ENCODE measurements at places on chromosomes 11 and 22.
A peak's percentile ranks its signal among the peaks of the same experiment; 100 is the strongest.

GRCh38 chr11:111421251-111421650 is 42.2 kb upstream of the POU2AF1 start:
- no peak for DNase-seq

- no peak for DNase-seq
Measured at GRCh38 chr11:22558664-22559063, 67.0 kb downstream of the FANCF start.

DNA sequence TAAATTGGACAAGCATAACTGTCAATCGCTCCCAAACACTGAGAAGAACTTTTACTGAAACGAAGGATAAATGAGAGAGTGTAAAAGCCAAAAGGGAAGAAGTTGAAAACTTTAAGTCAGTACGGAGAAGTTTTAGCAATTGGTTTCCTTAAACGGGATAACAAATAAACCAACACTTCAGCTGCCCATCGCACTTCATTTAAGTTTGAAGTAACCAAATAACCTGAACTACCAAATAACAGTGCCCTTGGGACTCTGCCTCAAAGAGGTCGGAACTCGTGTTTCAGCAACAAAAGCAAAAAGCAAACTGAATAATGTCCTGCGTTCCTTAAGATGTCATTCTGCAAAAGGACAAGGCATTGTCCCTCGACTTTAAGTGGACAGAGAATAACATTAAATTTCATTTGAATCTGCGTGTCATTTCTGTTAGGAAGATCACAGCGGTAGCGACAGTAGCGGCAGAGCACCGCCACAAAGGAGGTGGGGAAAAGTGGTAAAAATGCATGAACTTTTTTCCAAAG is 127.0 kb upstream of the C11orf58 start:
- no peak for DNase-seq

DNA sequence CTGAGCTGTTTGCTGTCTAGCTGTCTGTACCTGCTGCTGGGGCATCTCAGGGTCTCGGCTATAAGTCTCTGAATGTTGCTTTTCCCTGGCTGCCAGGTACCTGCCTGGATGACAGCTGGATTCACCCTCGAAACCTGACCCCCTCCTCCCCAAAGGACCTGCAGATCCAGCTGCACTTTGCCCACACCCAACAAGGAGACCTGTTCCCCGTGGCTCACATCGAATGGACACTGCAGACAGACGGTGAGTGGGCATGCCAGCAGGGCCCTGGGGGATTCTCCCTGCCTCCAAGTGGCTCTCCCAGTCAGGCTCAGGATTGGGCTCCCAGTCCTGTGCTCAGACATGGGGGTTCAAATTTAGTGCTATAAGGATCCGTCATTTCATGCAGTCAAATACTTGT is 12.9 kb downstream of the IL17RA start:
- DNase-seq: no peak

DNA sequence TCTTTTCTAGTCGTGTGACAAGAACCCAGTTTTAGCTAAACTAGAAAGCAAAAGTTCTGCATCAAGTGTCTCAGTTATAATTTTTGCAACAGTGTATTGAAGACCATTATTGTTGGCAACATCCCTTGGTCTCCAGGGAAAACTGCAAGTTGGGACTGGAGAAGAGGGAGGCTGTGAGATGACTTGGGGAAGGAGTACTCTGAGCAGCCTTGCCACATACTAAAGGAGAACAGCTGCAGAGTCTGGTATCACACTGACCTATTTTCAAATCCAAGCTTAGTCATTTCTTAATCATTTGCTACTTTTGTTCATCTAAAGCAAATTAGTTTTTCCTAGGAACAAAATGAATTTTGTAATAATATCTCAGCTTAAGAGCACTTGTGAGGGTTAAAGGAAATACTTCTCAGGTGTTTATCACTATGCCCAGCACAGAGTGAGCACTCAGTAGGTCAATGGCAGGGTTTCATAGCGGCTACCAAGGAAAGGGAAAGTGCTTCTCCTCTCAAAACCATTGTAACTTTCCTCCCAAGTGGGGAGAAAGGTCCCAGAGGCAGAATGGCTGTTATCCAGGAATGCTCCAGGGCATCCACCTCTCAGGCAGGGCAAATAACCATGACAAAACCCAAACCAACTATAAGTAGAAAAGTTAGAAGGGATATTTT is 247.1 kb downstream of the C11orf87 start:
- no peak for DNase-seq

- no peak for DNase-seq
Measured at GRCh38 chr11:84747871-84748270, 879.3 kb downstream of the DLG2 start.

- no peak for DNase-seq
Measured at GRCh38 chr22:24118689-24119384, 62.5 kb upstream of the SUSD2 start.

GRCh38 chr11:63682066-63683021 is 1.0 kb downstream of the RTN3 start:
- no peak for DNase-seq

DNA sequence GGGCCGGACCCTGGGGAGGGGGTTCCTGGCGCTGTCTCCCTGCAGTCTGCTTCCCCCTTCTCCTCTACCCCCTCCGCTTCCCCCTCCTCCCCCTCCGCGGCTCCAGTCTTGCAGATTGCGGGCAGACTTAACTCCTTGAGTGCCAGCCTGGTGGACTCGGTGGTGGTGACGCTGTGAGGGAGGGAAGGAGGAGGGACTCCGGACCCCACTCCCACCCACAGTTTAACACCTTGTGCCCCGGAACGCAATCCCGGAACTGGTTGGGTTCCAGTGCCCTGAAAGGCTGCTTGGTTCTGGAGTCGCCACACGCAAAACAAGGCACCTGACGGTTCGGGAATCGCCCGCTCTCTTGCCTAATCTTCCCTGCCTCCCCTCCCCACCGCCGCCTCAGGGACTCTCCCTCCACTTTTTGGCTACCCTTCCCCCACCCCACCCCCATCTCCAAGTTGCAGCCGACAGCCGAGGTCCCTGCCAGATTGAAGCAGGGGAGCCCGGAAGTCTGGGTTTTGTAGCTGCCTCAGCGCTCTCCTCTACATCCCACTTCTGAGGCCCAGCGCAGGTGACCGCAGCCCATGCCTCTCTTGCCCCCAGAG is 3.9 kb upstream of the BCL9L start:
- peak; percentile 54 for DNase-seq

- DNase-seq: no peak
Measured at GRCh38 chr11:83711106-83711527, 424.9 kb upstream of the CCDC90B start.

DNA sequence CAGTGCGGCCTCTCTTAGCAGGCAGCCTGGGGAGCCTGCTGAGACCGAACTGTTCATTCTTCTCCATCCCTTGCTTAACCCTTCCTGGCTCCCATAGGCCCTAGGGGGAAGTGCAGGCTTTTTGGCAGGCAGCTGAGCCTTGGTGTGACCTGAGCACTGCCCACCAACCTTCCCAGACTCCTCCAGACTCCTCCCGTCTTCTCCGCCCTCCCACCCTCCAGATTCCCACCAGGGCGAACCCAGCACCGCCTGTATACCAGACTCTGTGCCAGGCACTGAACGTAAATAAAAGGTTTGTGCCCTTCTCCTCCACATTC is 7.9 kb downstream of the RELT start:
- DNase-seq: no peak

DNA sequence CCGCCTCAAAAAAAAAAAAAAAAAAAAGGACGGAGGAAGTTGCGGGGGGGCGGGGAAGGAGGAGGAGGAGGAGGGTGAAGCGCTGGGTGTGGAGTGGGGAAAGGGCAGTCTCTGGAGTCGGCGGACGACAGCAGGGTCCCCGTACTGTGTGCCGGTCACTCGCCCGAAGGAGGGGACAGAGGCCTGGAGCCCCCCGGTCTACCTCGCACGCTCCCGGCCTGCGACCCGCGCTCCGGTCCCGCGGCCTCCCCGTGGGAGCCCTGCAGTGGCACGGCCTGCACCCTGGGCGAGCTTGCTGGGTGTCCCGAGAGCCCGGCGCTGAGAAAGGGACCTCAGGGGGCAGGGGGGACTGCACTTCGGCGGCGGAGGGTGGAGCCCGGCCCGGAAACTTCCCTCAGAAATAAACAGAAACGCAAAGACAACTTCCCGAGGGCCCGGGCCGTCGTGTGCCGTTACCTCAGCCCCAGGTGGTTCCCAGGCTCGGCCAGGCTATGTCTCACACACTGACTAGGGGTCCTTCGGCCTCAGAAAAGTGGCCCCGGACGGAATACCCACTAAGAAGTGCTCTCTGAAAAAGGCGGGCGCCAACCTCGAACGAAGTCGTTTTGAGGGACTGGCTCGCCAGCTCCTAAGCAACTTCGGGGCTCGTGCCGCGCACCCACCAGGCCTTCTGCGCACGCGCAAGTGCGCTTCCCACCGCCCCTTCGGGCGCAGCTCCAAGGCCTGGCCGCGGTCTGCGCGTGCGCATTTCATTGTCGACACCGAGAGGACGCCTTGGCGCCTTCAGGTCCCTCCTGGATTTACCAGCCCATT is at the start of gene MAJIN:
TSS of gene MAJIN (minus strand) at position 688 of the 813 bp plus-strand sequence. CDS start 12,703 bp downstream, outside the sequence.
- DNase-seq: peak; percentile 50

DNA sequence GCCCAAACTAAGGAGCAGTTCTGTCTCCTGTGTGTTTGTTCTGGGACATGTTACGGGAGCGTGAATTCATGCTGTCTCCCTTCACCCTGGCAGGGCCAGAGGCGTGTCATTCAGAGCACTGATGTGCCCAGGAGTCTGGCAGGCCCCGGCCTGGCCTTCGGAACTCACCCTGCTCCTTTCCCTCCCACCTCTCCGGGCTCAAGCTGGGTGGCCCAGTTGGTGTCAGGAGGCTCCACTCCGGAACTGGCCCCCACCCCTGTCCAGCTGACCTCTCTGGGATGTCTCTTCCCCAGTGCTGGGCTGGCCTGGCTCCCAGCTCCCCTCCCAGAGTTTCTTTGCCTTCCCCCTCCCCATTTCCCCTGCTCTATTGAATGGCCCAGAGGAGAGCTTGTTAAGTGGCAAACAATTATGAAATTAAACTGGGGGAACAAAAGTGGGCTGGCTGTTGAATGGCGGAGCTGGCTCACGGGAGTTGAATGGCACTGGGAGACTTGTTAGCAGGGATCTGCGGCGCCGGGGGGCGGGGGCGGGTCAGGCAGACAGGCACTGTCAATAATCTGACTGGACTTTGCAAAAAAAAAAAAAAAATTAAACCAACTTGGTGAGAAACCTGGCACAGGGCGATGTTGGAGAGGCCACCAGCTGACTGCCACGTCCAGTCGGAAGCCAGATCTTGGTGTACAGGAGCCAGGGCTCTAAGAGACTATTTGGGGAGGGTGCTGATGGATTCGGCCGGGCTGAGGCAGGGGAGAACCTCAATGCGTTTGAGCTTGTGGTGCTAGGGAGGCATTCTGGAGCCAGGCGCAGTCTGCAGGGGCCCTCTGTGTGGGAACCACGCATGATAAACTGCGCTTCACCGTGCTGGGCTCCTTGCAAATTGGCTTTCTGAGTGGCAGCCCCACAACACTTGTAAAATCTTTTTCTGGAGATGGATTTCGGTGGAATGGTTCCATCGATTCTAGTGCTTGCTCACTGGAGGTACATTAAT is 1.3 kb downstream of the MPPED1 start:
- no peak for DNase-seq

DNA sequence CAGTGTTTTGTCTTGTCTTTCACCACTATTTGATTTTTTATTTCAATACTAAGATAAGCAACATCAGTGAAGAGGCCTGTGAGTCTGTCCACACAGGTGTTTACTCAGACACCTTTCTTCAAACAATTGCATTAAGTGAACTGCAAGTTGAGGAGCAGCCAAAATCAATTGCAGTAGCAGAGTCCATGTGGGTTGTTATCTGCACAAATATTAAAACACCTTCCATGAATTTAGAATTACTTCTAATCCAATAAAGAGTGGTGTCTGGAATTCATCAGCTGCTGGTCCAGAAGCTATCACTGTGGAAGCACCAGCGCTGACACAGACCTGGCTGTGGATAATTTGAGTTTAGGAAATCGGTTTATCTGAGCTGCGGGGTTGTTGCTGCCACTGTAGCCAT is 83.5 kb upstream of the FAT3 start:
- no peak for DNase-seq

DNA sequence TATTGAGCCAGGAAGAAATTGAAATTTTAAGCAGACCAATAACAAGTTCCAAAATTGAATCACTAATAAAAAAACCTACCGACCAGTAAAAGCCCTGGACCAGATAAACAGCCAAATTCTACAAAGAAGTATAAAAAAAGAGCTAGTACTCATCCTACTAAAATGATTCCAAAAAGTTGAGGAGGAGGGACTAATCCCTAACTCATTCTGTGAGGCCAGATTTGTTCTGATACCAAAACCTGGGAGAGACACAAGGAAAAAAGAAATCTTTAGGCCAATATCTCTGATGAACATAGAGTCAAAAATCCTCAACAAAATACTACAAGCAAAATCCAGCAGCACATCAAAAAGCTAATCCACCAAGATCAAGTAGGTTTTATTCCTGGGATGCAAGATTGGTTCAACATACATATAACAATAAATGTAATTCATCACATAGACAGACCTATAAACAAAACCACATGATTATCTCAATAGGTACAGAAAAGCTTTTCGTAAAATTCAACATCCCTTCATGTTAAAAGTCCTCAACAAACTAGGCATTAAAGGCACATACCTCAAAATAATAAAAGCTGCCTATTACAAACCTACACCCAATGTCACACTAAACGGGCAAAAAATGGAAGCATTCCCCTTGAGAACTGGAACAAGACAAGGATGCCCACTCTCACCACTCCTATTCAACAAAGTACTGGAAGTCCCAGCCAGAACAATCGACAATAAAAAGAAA is 13.1 kb downstream of the OR52A5 start:
- DNase-seq: no peak

DNA sequence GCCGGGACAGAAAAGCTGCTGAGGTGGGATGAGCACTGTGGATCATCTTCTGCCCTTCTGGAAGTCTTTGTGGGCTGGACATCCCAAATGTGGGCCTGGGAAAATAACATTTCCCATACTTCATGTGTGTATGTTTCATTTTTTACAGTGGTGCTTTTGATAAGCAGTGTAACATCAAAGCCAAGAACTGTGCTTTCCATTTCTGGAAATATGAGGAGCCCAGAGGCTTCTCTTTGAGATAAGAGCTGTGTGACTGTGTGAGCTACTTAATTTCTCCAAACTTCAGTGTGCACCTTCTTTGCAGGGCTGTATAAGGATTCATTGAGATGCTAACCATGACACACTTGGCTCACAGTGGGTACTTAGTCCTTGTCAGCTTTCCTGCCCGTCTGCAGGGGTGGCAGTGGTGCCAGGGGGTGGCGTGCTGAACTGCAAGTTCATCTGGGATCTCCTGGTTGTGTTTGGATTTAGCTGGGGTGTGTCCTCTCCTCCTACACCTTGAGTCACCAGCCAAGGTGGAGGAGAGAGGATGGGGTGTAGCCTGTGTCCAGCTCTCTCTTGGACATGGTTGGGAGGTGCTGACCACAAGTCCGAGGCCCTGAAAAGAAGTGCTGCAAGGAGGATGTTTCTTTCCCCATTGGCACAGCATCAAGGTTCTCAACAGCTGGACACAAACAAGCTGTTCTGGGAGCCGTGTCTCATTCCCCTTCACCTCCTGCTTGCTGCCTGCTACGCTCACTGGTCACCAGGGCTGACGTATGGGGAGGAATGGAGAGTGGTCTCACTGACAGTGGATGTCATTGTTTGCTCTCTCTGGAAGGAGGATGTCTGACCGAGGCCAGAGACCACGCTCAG is 139.4 kb downstream of the TEAD1 start:
- no peak for DNase-seq
